Bronchial smooth muscle cell (primary cell): ENCODE measurements at places on chromosomes 3 and 15. TPM values are rescaled to one million over a fixed set of nuclear protein-coding genes. Genes with fewer than 3 reads are reported as not detected.

The BFSP2 gene
- not detected in 2 replicates for total RNA-seq

The ZSCAN29 gene
- 15.9 and 17.9 TPM in 2 replicates for total RNA-seq

The ZNF592 gene
- 2.0 and 2.3 TPM in 2 replicates for total RNA-seq

The UBAP1L gene
- 0.95 and 1.5 TPM in 2 replicates for total RNA-seq

The TMEM207 gene
- total RNA-seq: not detected in 2 replicates

The NANOGP8 gene
- not detected in 2 replicates for total RNA-seq

The ATR gene
- total RNA-seq: 12.3 and 13.6 TPM in 2 replicates

The ANP32A gene
- 40.2 and 43.1 TPM in 2 replicates for total RNA-seq

The AP3B2 gene
- 0.79 and 1.0 TPM in 2 replicates for total RNA-seq

The RFTN1 gene
- 59.6 and 94.0 TPM in 2 replicates for total RNA-seq

The ANO10 gene
- 43.7 and 46.1 TPM in 2 replicates for total RNA-seq

The SKOR1 gene
- total RNA-seq: 0.16 and 0.17 TPM in 2 replicates

The WDR5B gene
- 3.7 and 5.0 TPM in 2 replicates for total RNA-seq

The TMC3 gene
- under 0.01 TPM in 1 of 2 replicates, not detected in the other for total RNA-seq

The IVD gene
- total RNA-seq: 30.3 and 38.5 TPM in 2 replicates

The WDR82 gene
- 56.0 and 63.6 TPM in 2 replicates for total RNA-seq

The PLSCR4 gene
- 13.8 and 25.5 TPM in 2 replicates for total RNA-seq

The RBM15B gene
- total RNA-seq: 24.3 and 28.3 TPM in 2 replicates

The TM4SF18 gene
- total RNA-seq: under 0.01 TPM in 1 of 2 replicates, not detected in the other

The CCR8 gene
- not detected in 2 replicates for total RNA-seq

The AQP9 gene
- total RNA-seq: not detected in 2 replicates

The C3orf22 gene
- total RNA-seq: not detected in 2 replicates

The SNX33 gene
- 14.0 and 21.8 TPM in 2 replicates for total RNA-seq

The DIS3L gene
- total RNA-seq: 22.4 and 34.1 TPM in 2 replicates

The IGF2BP2 gene
- total RNA-seq: 16.7 and 18.6 TPM in 2 replicates

The SYNPR gene
- total RNA-seq: not detected in 2 replicates

The RHO gene
- not detected in 2 replicates for total RNA-seq

The THBS1 gene
- total RNA-seq: 703 and 791 TPM in 2 replicates

The MASP1 gene
- total RNA-seq: 10.1 and 15.3 TPM in 2 replicates

The BSN gene
- under 0.01 TPM in 2 replicates for total RNA-seq

The CIAO2A gene
- 34.3 and 82.7 TPM in 2 replicates for total RNA-seq

The EPM2AIP1 gene
- total RNA-seq: 10.1 and 16.7 TPM in 2 replicates

The PRR20G gene
- not detected in 2 replicates for total RNA-seq

The FGD5 gene
- total RNA-seq: 0.16 TPM in 1 of 2 replicates, not detected in the other

The SQOR gene
- total RNA-seq: 67.3 and 78.7 TPM in 2 replicates

The RETNLB gene
- not detected in 2 replicates for total RNA-seq

The PLA2G4E gene
- total RNA-seq: not detected in 2 replicates

The CRYGS gene
- 0.79 and 0.94 TPM in 2 replicates for total RNA-seq

The ADAMTS17 gene
- 0.09 TPM in 1 of 2 replicates, not detected in the other for total RNA-seq

The OCA2 gene
- not detected in 2 replicates for total RNA-seq

The RAB6B gene
- 0.16 and 0.52 TPM in 2 replicates for total RNA-seq

The PLA2G4F gene
- under 0.01 TPM in 1 of 2 replicates, not detected in the other for total RNA-seq

The CFAP44 gene
- total RNA-seq: 3.2 and 4.4 TPM in 2 replicates

The GOLGA6B gene
- under 0.01 TPM in 1 of 2 replicates, not detected in the other for total RNA-seq

The SI gene
- total RNA-seq: not detected in 2 replicates

The LRTM1 gene
- total RNA-seq: not detected in 2 replicates

The IL17RB gene
- under 0.01 and 0.09 TPM in 2 replicates for total RNA-seq

The FGF7 gene
- 393 and 762 TPM in 2 replicates for total RNA-seq

The GRM7 gene
- not detected in 2 replicates for total RNA-seq

The SEMA3F gene
- total RNA-seq: 2.1 and 4.7 TPM in 2 replicates

The RLBP1 gene
- not detected in 2 replicates for total RNA-seq

The SEC11A gene
- total RNA-seq: 302 and 310 TPM in 2 replicates

The SPESP1 gene
- total RNA-seq: 6.8 and 14.3 TPM in 2 replicates

The TLR9 gene
- total RNA-seq: under 0.01 and 0.09 TPM in 2 replicates

The ERICH6 gene
- total RNA-seq: under 0.01 and 0.17 TPM in 2 replicates

The STX19 gene
- total RNA-seq: not detected in 2 replicates

The TFG gene
- total RNA-seq: 34.1 and 51.4 TPM in 2 replicates

The TMCO5A gene
- total RNA-seq: not detected in 2 replicates

The GOLGA8T gene
- total RNA-seq: under 0.01 and 0.17 TPM in 2 replicates

The CLK3 gene
- total RNA-seq: 42.8 and 44.4 TPM in 2 replicates
